ENCODE measurements at places on chromosomes 3 and 15.

DNA sequence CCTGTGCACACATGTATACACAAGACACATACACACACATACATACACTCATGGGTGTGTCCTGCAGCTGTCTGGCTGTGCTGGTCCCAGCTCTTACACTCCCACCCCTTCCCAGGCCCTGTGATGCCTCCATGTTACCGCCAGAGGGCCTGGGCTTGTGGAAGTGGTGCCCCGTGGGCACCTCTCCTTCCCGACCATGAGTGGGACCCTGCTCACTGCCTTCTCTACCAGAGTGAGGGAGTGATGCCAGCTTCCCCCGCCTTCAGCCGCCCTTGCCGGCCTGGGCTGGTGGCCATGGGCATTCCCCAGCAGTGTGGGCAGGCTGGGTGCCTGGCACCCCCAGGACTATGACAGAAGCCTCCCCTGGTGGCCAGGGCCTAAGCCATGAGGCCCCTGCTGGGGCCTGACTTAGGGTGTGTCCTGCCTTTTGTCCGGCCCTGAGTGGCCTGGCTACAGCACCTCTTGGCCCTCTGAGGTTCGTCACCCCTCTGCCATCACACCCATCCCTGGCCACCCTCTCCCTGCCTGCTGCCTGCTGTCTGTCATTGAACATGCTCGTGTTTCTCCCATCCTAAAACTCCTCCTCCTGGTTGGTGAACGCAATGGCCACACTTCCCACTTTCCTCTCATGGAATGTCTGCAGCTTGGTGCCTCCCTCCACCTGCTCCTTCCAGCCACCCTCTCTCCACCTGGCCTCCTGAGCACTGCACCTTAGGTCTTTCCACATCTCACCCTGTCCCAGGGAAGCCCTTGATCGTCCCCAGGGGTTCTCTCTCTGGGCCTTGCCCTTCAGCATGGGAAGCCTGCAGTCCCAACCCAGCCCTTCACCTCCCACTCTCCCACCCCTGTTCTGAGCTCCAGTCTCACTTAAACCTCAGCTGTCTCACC is 14.6 kb downstream of the HDAC11 start:
- DNase-seq = no peak

DNA sequence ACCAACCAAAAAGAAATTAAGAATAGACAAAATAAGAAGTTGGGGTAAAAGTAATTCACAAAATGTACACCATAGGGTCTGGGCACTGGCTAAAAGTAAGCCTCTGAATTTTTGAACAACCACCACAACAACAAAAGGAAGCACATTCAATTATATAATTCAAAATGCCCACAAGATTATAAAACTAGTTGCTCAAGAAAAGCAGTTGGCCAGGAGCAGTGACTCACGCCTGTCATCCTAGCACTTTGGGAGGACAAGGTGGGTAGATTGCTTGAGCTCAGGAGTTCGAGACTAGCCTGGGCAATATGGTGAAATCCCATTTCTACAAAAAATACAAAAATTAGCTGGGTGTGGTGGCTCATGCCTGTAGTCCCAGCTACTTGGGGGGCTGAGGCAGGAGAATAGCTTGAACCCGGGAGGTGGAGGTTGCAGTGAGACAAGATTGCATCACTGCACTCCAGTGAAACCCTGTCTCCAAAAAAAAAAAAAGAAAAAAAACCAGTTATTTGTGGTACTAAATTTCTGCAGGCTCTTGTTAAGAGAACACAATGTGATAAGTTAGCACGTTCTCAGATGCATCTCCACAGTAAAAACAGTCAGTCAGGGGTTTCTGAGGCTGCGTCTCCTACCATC is 6.6 kb upstream of the ATP11B start:
- no peak for DNase-seq

- DNase-seq = no peak
Observed at GRCh38 chr3:141792495-141792894, 29.3 kb downstream of the GRK7 start.

GRCh38 chr15:69422336-69422895 is 8.3 kb downstream of the KIF23 start:
- no peak for DNase-seq

DNA sequence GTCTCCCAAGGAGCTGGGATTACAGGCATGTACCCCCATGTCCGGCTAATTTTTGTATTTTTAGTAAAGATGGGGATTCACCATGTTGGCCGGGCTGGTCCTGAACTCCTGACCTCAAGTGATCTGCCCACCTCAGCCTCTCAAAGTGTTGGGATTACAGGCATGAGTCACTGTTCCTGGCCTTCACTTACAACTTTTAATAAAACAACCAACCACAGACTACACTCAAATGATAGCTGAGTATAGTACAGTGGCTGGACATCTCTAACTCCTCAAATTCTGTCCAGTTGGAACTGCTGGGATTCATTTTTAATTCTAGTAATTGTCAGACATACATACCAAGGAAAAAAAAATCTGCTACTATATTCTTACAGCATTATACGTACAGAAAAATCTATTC is 71.0 kb downstream of the PBRM1 start:
- DNase-seq = no peak

DNA sequence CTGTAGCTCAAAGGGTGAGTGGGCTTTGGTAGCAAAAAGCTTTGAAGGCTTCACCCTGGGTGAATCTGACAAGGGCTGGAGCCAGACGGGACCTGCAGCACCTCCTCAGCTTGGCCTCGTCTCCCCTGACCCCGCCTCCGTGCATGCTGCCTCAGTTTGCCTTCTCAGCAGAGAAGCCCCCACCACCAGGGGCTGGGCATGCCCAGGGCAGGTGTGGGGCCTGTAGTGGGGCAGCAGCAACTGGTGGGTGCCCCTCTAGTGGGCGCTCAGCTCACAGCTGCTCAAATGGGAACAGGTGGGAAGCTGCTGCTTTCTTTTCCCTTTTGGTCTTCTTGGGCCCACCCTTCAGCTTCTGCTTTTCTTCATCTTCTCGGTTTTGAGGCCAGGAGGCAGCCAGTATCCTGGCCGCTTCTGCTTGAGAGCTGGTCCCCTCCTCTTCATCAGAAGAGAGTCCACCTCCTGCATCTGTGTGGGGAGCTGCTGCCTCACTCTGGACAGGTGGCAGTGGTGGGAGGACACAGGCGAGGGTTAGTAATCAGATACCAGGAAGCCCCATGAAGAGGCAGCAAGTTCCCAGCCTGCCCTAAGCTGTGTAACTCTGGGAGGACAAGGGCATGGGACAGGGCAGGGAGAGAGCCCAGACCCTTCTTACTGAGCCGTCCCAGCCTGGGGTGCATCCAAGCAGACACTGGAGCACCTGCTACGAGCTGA is 21.0 kb downstream of the TMEM43 start:
- DNase-seq = peak; percentile 43

GRCh38 chr3:143668924-143669790 is 179.1 kb downstream of the SLC9A9 start:
- no peak for DNase-seq

All from ureter (tissue), 1 donor.